ENCODE measurements at places on chromosomes 13 and 19. TPM values are rescaled to one million over a fixed set of nuclear protein-coding genes. Genes with fewer than 3 reads are reported as not detected.

DNA sequence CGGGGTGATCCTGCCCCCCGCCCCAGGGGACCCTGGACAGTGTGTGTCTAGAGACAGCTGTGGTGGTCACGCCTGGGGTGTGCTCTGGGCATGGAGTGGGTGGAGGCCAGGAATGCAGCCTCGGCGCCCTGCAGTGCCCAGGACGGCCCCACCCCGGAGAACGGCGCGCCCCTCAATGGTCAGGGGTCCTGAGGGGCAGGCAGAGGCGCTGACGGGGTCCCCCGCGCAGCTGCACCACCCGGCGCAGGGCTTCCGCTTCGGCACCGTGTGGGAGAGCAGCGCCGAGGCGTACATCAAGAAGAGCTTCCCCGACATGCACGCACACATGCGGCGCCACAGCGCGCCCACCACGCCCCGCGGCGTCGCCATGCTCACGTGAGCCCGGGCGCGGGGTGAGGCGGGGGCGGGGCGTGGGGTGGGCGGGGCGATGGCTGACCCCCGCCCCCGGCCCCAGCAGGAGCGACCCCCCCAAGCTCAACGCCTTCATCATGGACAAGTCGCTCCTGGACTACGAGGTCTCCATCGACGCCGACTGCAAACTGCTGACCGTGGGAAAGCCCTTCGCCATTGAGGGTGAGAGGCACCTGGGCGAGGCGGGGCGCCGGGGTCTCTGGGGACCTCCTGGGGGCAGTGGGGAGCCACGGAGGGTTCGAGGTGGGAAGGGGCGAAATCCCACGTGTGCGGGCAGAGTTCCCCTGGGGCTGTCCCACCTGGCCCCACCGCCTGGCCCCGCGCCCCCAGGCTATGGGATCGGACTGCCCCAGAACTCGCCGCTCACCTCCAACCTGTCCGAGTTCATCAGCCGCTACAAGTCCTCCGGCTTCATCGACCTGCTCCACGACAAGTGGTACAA is 7.4 kb downstream of the GRIN3B start:
- no peak for DNase-seq

DNA sequence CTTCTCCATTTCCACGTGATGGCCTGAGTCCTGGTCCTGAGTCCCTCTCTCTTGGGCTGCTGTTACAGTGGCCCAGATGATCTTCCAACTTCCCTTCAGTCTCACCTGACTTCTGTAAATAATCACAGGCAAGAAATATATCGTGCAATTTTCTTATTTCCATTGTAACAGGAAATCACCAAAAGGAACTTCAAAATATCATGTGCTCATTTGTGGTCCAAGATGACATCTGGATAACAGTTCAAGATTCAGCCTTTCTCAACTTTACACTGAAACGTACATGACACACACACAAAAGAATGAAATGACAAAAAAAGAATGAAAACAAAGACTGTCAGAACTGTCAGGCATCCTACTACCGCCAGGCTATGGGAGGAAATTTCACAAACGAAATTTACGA is 22.0 kb upstream of the RAP2A start:
- DNase-seq: no peak

DNA sequence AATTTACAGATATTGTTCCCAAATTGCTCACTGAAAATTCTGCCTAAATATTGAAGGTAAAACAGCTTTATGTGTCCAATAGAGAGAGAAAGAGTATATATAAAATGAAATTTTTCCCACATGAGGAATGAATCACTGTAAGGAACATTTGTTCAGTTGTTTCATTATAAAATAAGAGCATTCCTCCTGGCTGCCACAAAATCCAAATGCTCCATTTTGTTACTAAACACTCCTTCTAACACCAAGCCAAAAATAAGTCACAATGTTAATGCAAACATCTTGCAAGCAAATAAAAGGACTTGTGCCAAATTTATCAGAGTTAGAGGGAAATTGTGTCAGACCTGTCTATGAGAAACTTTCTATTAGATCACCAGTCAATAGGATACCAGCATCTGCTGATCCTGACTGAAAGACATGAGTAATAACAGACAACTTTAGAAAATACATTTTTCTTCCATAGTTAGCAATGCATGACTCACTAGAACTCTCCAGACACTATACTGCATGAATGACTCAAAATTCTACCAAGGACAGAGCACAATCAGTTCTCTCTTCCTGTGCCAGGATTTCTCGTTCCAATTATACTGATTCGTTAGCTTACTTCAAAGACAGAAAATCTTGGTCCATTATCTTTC is 83.5 kb upstream of the FNDC3A start:
- DNase-seq: no peak

GRCh38 chr13:41680900-41681299 is 223.6 kb downstream of the RGCC start:
- DNase-seq: no peak

DNA sequence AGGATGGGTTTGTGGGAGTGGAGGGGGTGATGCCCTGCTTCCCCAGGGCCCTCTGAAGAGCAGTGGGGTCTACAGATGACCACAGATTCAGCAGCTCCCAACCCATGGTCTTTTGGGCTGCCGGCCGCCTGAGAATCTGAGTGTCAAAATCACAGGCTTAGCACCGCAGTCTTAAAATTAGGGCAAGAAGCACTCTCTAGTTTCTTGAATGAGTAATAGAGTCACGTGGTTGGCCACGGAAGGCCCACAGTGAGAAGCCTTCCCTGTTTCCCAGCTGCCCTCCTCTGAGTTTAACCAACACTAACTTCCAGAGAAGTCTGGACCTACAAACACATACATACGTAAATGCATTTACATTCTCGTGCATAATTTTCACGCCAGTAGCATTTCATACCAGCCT is 5.2 kb downstream of the PRMT1 start:
- no peak for DNase-seq

GRCh38 chr19:1118999-1119398 is 15.2 kb downstream of the GPX4 start:
- DNase-seq: no peak

- peak; percentile 61 for DNase-seq
These were observed 42.5 kb downstream of the WDFY2 start for GRCh38 chr13:51626749-51627148.

GRCh38 chr13:24135674-24136300 is 24.7 kb upstream of the SPATA13 start:
- DNase-seq: no peak

GARRE1 gene
- total RNA-seq: 32.2 TPM

MICOS13 gene
- total RNA-seq: 20.1 TPM

TYROBP gene
- 35.0 TPM for total RNA-seq

ZNF93 gene
- total RNA-seq: 20.5 TPM

RNF113B gene
- total RNA-seq: not detected
